ENCODE measurements at places on chromosomes 12 and 14. TPM values are rescaled to one million over a fixed set of nuclear protein-coding genes. Genes with fewer than 3 reads are reported as not detected.

GRCh38 chr12:47562201-47562600 lies 143.6 kb downstream of the RPAP3 start:
- H3K4me3 ChIP-seq = no peak overlapping the region
- no peak overlapping the region for H3K27ac ChIP-seq

DNA sequence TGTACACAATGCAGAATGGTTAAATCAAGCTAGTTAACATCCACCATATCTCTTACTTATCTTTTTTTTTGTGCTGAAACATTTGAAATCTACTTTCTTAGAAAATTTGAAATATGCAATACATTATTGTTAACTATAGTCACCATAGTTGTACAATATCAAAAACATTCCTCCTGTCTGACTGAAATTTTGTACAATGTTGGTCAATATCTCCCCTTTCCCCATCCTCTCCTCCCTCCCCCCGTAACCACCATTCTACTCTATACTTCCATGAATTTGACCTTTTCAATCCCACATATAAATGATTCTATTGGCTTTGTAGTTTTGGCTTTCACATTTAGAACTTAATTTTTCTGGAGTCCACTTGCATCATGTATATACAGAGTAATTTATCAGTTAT lies 63.5 kb upstream of the DCD start:
- DNase-seq = no peak
- H3K4me3 ChIP-seq = no peak overlapping the region
- H3K36me3 ChIP-seq = no peaks in the 10 kb centered on the region
- no peaks in the 10 kb centered on the region for H3K4me1 ChIP-seq
- H3K27ac ChIP-seq = no peak overlapping the region
- H3K27me3 ChIP-seq = no peaks in the 10 kb centered on the region

DNA sequence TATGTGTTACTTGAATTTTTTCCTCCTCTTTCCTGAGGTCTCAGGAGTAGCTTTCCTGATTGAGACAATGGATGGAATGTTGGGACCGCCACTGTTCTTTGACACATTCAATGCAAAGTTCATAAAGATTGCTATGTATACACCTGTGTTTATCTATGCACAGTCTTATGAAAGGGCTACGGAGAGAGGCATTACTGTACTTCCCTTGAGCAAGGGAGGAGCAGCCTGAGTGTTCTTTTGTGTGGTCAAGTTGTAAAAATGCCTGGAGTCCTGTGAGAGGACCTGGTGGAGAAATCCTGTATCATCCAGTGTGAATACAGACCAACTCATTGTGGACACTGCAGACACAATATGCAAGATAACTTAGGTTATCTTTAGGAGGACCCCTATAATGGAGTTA lies 1.2 kb downstream of the SRGAP1 start:
- peak overlapping the region; percentile 71 for H3K4me3 ChIP-seq
- no peaks in the 10 kb centered on the region for H3K27me3 ChIP-seq
- no peaks in the 10 kb centered on the region for H3K36me3 ChIP-seq
- H3K27ac ChIP-seq = peak overlapping the region; percentile 94

DNA sequence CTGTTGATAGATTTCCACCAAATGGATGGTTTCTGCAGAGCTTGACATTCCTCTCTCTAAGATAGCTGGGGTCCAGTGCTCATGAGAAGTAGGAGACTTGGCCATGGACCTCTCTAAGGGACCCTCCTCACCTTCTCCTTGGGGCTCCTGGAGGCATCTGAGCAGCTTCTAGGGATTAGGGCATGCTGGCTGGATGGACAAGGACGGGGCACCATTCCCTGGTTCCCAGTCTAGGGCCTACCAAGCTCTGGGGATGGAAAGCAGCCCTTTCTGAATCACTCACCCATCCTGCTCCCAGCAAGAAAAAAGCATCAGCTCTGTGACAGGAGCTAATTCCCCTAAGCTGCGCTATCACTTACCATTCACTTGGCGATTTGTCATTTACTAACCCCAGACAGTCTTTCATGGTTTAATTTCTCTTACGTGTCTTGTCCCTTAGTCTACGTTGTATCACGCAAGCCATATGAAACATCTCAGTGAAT lies 39.5 kb downstream of the VWF start:
- no peaks in the 10 kb centered on the region for H3K27me3 ChIP-seq
- peaks cover 28% of the 10 kb centered on the region for H3K4me1 ChIP-seq
- H3K36me3 ChIP-seq = no peaks in the 10 kb centered on the region
- H3K27ac ChIP-seq = no peak overlapping the region
- no peak for DNase-seq

GRCh38 chr12:76489737-76490136 lies 69.8 kb downstream of the OSBPL8 start:
- DNase-seq = no peak
- H3K4me1 ChIP-seq = no peaks in the 10 kb centered on the region
- peaks cover 3% of the 10 kb centered on the region for H3K36me3 ChIP-seq
- no peak overlapping the region for H3K4me3 ChIP-seq

DNA sequence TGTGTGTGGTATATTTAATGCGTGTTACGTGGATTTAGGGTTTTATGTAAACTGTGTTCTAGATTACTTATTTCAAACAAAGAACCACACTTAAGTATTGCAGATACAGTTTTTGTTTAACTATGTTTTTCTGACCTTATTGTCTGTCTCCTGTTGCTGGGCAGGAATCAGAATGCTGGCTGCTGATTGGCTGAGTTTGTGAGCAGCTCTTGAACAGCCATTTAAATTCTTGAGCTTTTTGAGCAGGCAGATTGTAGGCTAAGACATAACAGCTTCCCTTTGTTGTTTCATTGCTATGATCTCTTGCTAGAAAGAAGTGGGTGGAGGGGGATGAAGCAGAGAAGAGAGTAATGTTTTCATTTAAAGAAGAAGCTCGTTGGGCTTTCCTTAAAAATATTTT lies 52.2 kb downstream of the ATF7IP start:
- no peak for DNase-seq
- peak overlapping the region; percentile 6 for H3K27ac ChIP-seq
- H3K4me1 ChIP-seq = peaks cover 57% of the 10 kb centered on the region
- no peak overlapping the region for H3K4me3 ChIP-seq
- H3K36me3 ChIP-seq = no peaks in the 10 kb centered on the region

DNA sequence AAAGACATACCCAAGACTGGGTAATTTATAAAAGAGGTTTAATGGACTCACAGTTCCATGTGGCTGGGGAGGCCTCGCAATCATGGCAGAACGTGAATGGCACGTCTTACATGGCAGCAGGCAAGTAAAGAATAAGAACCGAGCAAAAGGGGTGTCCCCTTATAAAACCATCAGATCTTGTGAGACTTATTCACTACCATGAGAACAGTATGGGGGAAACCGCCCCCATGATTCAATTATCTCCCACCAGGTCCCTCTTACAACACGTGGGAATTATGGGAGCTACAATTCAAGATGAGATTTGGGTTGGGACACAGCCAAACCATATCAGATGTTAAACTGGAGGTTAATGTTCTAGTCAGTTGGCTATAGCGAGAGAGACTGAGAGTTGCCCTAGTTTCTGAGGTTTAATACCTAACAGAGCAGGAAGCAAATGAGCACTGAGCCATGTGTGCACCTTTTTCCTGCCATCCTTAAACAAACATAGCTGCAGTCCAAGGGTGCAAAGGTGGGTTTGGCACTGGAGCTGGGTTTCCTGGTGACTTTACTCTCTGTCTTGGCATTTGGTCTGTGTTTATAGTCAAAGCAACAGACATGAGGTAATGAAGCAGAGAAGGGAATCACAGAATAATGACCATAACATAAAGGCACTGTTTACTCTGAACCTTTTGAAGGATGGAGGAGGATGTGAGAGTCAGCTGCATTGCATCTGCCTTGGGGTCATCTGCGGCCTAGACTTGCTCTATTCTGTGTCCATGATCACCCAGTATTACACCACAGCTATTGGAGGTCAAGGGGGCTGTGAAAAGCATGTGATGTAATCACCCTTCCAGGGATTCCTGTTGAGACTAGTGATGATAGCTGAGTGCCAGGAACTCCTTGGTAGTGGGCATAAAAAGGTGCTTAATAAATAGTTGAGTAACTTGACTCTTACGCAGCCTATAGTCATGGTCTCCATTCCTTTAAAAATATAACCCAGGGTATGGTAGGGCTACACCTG lies 83.6 kb upstream of the USP44 start:
- no peaks in the 10 kb centered on the region for H3K36me3 ChIP-seq
- DNase-seq = no peak
- H3K27ac ChIP-seq = no peak overlapping the region
- H3K4me3 ChIP-seq = no peak overlapping the region
- peaks cover 24% of the 10 kb centered on the region for H3K4me1 ChIP-seq

GRCh38 chr12:50120953-50121352 lies 8.9 kb downstream of the COX14 start:
- H3K36me3 ChIP-seq = no peaks in the 10 kb centered on the region
- H3K27me3 ChIP-seq = no peaks in the 10 kb centered on the region
- DNase-seq = no peak
- H3K27ac ChIP-seq = no peak overlapping the region
- peaks cover 37% of the 10 kb centered on the region for H3K4me1 ChIP-seq

DNA sequence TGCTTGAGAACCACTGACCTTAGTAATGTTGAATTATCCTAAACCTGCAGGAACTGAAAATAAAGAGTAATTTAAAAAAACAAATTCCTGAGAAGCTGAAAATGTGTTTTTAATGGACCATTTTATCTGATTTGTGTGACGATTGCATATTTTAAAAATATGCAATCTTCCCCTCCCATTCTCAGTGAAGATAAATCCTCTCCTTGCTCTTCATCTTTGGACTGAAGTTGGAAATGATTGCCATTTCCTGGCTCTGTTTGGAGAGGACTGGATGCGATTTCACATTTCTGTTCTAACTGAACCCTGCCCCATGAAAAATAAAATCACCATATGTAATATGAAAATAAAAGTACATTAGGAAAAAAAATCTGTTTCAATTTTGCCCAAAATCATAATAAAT lies 216.3 kb downstream of the SLC6A15 start:
- no peak overlapping the region for H3K4me3 ChIP-seq
- H3K27ac ChIP-seq = no peak overlapping the region
- no peaks in the 10 kb centered on the region for H3K27me3 ChIP-seq
- no peak for DNase-seq

GRCh38 chr12:95460896-95461295 lies 13.1 kb upstream of the METAP2 start:
- DNase-seq = no peak
- H3K4me1 ChIP-seq = no peaks in the 10 kb centered on the region
- H3K4me3 ChIP-seq = no peak overlapping the region
- H3K27ac ChIP-seq = no peak overlapping the region
- no peaks in the 10 kb centered on the region for H3K36me3 ChIP-seq

GRCh38 chr12:93704122-93704521 lies 26.9 kb downstream of the CRADD start:
- H3K27ac ChIP-seq = peak overlapping the region; percentile 42
- no peaks in the 10 kb centered on the region for H3K36me3 ChIP-seq
- H3K4me1 ChIP-seq = peaks cover 49% of the 10 kb centered on the region
- H3K27me3 ChIP-seq = no peaks in the 10 kb centered on the region
- H3K4me3 ChIP-seq = no peak overlapping the region

DNA sequence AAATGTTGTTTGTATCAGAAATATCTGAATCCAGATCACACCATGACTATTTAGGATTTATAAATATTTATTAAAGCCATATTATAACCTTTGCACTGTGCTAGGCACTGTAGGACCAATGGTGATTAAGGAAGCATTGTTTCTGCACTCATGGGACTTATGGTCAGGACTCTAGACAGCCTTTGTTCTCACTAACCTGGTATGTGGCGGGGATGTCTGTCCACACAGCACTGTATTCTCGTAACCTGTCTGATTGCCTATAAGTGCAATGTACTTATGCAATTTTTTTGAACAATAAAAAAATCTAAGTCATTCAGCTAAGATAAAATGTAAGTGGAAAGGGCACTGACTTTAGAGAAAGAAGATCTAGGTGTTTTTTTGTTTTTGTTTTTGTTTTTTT lies 6.7 kb upstream of the SSPN start:
- DNase-seq = no peak
- H3K4me1 ChIP-seq = no peaks in the 10 kb centered on the region
- H3K36me3 ChIP-seq = no peaks in the 10 kb centered on the region

- H3K36me3 ChIP-seq = no peaks in the 10 kb centered on the region
- no peak for DNase-seq
- peaks cover 11% of the 10 kb centered on the region for H3K4me1 ChIP-seq
- no peak overlapping the region for H3K4me3 ChIP-seq
- no peak overlapping the region for H3K27ac ChIP-seq
- no peaks in the 10 kb centered on the region for H3K27me3 ChIP-seq
These were observed 42.9 kb downstream of the FLRT2 start for GRCh38 chr14:85572845-85573244.

DNA sequence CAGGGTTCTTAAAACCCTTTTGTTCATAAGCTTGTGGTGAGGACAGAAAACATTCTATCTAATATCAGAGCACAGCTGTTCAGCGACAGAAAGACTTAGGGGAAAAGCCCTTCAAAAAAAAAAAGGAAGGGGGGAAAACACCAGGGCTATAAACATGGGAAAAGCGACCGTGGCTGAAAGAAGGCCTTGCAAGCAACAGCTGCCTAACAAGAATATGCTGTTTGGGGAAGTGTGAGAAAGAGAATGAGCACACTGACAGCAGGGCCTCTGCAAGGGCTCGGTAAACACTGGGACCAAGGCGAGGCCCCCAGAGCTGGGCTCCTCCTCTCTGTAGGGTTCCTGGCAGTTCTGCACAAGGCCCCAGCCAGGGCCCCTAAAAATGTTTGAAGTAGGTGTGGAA lies 27.4 kb upstream of the CCND2 start:
- H3K4me3 ChIP-seq = no peak overlapping the region
- H3K36me3 ChIP-seq = no peaks in the 10 kb centered on the region
- no peak overlapping the region for H3K27ac ChIP-seq
- H3K4me1 ChIP-seq = no peaks in the 10 kb centered on the region

GRCh38 chr12:123089631-123090353 lies 61.1 kb downstream of the PITPNM2 start:
- H3K27ac ChIP-seq = no peak overlapping the region
- DNase-seq = no peak
- no peaks in the 10 kb centered on the region for H3K27me3 ChIP-seq

DNA sequence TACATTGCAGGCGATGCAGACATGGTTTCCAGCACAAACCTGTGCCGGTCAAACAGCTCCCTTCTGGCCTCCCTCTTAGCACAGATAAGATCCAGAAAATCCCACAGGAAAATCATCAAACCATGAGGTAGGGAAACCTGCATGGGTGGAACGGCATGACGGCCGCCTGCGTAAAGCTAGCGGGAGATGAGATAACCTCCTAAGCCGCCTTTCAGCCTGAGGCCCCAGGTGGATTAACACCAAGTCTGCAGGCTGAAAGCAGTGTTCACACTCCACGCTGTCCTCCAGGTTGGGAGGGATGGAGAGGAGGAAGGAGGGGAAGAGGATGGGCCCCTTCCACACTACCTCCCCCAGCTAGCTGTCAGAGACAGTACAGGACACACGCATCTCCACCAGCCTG lies 63.8 kb downstream of the TSPAN11 start:
- no peaks in the 10 kb centered on the region for H3K27me3 ChIP-seq
- no peaks in the 10 kb centered on the region for H3K4me1 ChIP-seq
- no peak overlapping the region for H3K4me3 ChIP-seq

GRCh38 chr14:90454041-90455000 lies 57.5 kb downstream of the CALM1 start:
- no peaks in the 10 kb centered on the region for H3K4me1 ChIP-seq
- H3K27ac ChIP-seq = no peak overlapping the region
- no peak overlapping the region for H3K4me3 ChIP-seq

The CMA1 gene
- not detected for total RNA-seq

The KIF5A gene
- 4.4 TPM for total RNA-seq

The KCNH5 gene
- 0.49 TPM for total RNA-seq

The CPM gene
- 35.4 TPM for total RNA-seq

The KLRC3 gene
- total RNA-seq = not detected

The ANKS1B gene
- total RNA-seq = 11.5 TPM

The TSFM gene
- 17.9 TPM for total RNA-seq

The DDX47 gene
- total RNA-seq = 42.0 TPM

The KLRG1 gene
- 3.7 TPM for total RNA-seq

The ADAM21 gene
- not detected for total RNA-seq

The GLI1 gene
- 0.25 TPM for total RNA-seq

The MAGOHB gene
- total RNA-seq = 7.9 TPM

The ETFBKMT gene
- 0.98 TPM for total RNA-seq
